CD4-positive, alpha-beta T cell treated with Interleukin-17A for 1 hour (primary cell): ENCODE measurements at places on chromosomes 5 and 9.

DNA sequence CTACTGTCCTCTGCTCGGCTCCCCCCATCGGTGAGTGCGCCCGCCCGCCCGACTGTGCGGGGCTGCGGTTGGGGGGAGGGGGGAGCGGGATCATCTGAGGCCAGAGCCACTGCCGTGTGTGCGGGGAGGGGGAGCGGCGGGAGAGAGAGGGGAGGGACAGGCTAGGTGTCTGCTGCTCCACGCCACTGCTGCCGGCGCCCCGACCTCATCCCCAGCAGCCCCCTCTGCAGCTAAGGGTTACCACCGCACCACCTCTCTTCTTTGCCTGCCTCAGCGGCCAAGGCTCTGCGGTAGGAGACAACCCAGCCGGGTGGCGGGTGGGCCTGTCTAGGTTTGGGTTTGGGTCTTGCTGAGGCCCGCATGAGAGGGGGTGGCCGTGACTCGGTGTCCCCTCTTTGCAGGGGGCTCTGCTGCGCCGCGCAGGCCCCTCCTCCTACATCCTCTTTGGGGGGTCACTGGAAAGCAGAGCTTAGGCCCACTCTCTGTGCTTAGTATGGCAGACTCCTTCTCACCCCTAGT, 670 bp upstream of the PURA start:
- DNase-seq = peak; percentile 31

GRCh38 chr5:37755581-37755980, 84.3 kb downstream of the GDNF start:
- no peak for DNase-seq

- DNase-seq = no peak
These were observed 1.8 kb downstream of the MRPL36 start for GRCh38 chr5:1797855-1798254.

DNA sequence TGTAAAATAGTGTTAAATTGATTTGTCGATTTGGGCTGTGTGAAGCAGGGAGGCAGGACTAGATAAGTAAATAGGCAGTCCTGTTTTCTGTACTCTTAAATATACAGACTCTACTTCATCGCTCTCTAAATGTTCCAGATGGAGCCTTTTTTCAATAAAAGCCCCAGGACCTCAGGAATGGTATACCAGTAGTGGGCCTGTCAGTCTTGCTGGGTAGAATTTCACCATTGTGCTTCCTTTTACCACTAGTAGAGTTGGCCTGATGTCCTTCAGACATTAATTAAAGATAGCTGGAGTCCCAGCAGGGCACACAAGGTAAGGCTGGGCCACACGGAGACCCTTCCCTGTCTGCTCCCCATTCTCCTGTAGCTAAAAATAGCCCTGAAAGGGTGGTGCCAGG, 6.0 kb downstream of the SNX18 start:
- no peak for DNase-seq

GRCh38 chr9:131092548-131093440, 3.5 kb upstream of the AIF1L start:
- no peak for DNase-seq

GRCh38 chr9:1890201-1890600, 124.9 kb upstream of the SMARCA2 start:
- DNase-seq = no peak
